Epithelial cell of prostate (primary cell): ENCODE measurements at places on chromosomes 16 and 17.
A peak's percentile ranks its signal among the peaks of the same experiment; 100 is the strongest.

GRCh38 chr17:64154717-64155116, 24.8 kb upstream of the ERN1 start:
- DNase-seq, result no peak

GRCh38 chr17:76076765-76077583, 2.0 kb upstream of the ZACN start:
- DNase-seq, result no peak

GRCh38 chr17:2034806-2035540, 5.0 kb downstream of the DPH1 start:
- DNase-seq, result no peak

- DNase-seq, result no peak
Observed at GRCh38 chr17:53336281-53336680, 486.4 kb upstream of the KIF2B start.

DNA sequence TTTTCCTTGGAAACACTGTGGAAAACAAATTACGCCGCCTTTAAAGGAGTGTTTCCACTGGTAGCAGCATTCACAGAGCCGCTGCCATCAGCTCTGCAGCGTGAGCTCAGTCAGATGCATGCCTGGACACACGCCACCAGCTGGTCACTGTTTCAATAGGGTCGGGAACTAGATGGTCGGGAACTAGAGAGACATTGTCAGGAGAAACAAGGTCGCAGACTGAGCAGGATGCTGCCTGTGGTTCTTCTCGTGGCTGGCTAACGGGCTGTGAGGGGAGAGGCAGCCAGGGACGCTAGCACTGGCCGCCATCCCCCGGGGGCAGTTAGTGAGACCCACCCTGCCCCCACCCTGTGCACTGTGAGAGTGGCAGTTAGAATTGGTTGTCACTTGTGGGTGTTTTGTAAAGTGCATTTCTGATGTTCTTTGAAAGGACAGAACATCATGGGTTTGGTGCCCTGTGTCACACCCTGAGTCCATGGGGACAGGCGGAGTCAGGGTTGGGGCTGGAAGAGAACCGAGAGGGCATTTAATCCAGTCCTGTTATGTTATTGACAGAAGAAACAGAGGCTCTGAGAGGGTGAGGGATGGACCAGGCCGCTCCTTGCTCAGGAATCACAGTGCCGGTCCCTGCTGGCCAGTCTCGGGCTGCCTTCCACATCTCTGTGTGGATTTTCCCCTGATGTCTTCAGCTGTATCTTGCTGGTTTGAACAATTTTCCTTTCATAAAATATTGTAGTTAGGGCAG, 86.3 kb downstream of the SPECC1 start:
- no peak for DNase-seq

DNA sequence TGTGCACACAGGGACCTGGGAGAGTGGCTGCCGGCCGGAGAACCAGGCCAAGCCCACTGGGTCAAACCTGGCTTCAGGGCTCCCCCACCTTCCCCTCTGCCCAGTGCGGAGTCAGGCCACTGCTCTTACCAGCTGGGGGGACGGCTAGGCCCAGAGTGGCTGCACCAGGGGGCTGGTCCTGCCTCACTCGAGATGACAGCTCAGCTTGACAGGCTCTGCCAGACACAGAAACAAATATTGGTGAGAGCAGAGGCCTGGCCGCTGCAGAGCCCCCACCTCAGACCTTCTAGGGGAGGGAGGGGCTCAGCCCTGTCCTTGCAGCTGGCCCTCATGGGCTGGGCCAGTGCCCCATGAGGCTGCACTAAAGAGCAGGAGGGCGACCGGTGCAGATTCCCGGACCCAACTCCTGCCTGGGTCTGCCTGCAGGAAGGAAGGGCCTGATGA, 4.5 kb downstream of the NUDT16L1 start:
- DNase-seq, result no peak

DNA sequence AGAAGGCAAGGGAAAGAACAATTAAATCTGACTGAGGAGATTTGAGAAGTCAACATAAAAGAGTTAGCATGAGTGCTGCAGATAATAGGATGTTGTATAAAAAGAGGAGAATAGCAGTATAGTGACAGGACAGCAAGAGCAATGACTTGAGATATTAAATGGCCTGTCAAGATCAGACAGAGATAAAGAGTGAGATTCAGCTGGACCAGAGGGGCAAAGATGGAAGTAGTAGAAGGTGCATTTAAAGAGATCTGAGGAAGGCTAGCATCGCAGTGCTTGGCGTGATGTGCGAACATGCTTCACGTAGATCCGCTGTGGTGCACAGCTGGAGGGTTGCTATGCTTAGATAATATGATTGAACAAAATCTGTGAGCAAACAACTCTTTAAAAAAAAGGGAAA, 1422.6 kb upstream of the CDH8 start:
- DNase-seq, result no peak

GRCh38 chr16:82033006-82033405, 2.0 kb upstream of the HSD17B2 start:
- DNase-seq, result no peak

- DNase-seq, result no peak
Observed at GRCh38 chr17:48374650-48375230, 55.3 kb downstream of the SKAP1 start.

GRCh38 chr17:37818689-37819088, 73.8 kb upstream of the HNF1B start:
- DNase-seq, result peak; percentile 83

DNA sequence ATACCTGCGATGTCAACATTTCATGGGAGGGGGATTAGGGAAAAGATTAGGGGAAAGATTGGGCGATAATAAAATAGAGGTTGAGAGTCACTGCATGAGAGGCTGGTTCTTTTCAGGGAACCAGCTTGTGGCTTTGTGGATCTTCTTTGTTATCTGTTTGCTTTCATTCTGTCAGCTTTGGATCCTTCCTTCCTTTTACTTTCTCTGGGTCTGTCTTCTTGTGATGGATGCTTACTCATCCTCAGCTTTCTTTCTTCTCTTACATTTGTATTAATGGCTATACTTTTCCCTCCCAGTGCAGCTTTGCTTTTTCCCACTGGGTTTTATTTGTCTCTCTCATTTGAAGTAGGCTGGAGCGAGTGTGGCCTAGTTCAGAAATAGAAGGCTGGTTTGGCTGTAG, 47.1 kb downstream of the RPTOR start:
- DNase-seq, result no peak

- no peak for DNase-seq
Observed at GRCh38 chr17:81095383-81095762, 60.4 kb downstream of the BAIAP2 start.

GRCh38 chr16:80300456-80300855, 240.3 kb upstream of the DYNLRB2 start:
- DNase-seq, result no peak

DNA sequence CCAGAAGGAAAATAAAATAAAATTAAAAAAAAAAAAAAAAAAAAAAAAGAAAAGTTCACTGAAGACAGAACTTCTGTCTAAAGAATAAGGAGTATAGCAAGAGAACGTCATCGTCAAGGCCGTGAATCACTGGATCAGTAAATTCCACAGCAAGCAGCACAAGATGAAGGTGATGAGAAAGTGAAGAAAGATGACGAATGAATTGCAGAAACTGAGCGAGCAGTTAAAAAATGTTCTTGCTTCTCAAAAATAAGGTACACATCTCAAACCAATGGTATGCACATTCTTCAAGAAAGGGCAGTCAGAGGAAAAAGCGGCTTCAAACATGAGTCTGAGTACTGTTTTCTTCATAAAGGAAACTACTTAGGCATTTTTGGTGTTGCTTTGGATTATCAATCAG, 104.7 kb downstream of the SMG6 start:
- no peak for DNase-seq

- DNase-seq, result no peak
Observed at GRCh38 chr16:3086596-3087242, 12.4 kb downstream of the ZSCAN10 start.

- DNase-seq, result peak; percentile 74
Observed at GRCh38 chr16:53041320-53042051, 11.2 kb downstream of the CHD9NB start.

DNA sequence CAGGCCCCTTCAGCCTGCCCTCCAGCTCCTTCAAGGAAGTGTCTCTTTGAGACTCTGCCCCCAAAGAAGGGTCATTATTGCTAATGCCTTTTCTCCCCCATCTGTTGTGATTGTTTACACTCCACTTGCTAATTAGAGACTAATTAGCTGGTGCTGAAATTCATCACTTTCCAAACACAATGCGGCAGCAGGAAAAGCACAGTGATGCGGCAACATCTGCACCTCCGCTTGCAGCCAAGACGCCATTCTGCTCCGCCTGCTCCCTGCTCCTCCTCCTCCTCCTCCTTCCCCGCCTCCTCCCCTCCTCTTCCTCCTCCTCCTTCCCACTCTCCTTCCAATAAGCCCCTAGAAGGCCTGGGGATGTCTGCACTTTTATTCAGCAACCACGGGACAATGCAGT, 110.5 kb downstream of the SDK2 start:
- DNase-seq, result no peak

GRCh38 chr16:5003211-5003610, 30.5 kb downstream of the NAGPA start:
- DNase-seq, result no peak

GRCh38 chr17:39756380-39757079, 18.8 kb downstream of the GRB7 start:
- no peak for DNase-seq

DNA sequence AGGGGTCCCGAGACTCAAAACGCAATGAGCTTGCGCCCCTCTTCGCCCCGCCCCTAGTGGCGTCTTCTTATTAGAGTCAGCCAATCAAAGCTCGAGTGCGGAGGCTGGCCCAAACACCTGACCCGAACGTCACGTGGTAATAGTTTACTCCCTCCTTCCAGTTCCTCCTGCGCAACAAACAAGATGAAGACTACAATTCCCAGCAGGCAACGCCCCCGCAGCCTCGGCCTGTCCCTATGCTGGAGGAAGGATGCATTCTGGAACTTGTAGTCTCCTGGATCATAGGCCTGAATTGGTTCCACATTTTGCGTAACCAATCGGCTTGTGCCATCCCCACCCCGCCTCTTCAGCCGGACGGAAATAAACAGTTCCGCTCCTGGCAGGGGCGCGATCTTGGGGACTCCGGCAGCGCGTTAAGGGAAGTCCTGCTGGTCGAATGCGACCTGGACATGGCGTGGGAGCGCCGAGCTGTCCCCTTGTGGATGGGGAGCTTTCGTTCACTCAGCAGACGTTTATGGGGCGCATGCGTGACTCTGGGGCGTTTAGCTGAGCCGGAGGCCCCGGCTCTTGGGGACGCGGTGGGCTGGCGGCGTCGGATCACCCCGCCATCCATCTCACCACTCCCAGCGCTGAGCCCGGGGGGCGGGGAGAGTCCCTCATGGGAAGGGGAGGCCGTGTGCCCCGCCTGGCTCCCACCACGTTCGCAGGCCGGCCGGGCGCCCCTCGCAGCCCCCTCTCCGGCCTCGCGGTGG, at the start of gene WBP2:
Gene WBP2, minus strand, starts transcription at position 26 of the 752 bp plus-strand sequence. CDS start 38 bp downstream, outside the sequence.
- DNase-seq, result peak; percentile 99

DNA sequence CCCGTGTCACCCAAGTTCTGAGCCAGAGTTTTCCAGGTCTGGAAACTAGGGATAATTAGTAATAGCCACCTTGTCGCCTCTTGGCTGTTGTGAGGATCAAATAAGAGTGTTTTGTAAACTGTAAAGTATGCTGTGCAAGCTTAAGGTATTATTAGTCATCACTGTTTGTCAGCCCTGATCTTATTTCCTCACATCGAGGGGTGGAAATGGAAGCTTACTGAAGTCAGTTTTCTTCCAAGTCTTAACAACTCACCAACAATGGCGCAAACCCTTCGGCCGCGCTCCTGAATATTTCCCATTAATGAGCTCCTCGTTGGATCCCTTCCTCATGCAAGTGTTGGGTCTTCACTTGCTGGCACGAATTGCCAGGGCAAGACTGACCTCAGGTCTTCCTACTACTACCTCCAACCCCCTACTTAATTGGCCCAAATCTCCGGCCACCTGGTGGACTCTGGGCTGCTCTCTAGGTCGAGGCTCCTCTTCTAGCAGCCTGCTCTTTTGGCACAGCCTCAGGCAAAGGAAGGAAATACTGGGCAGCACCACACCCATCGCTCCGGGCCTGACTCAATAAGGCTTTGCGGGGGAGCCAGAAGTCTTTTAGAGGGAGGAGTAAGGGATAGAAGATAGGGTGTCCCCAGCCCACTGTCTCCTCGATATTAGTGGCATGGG, 885 bp upstream of the SLC35B1 start:
- DNase-seq, result no peak

GRCh38 chr16:80319181-80319580, 221.6 kb upstream of the DYNLRB2 start:
- DNase-seq, result no peak

- no peak for DNase-seq
Observed at GRCh38 chr16:49436181-49436580, 62.6 kb downstream of the C16orf78 start.

DNA sequence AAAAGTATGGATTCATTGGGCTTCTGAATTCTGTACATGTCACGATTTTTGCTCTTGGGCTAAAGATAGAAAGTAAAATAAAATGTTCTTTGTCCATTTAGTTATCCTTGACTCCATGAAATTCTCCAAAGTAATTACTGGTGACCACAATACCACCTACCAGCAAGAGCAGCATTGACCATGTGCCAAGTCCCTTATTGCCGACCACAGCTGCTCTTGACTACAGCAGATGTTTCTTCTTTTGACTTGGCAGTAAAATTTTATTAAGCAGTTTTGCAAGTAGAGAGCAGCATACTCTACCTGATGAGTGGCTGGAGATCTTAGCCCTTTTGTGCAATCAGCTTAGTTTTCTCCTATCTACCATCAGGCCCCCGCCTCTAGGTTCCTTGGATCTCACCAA, 152.2 kb upstream of the TBX2 start:
- no peak for DNase-seq

DNA sequence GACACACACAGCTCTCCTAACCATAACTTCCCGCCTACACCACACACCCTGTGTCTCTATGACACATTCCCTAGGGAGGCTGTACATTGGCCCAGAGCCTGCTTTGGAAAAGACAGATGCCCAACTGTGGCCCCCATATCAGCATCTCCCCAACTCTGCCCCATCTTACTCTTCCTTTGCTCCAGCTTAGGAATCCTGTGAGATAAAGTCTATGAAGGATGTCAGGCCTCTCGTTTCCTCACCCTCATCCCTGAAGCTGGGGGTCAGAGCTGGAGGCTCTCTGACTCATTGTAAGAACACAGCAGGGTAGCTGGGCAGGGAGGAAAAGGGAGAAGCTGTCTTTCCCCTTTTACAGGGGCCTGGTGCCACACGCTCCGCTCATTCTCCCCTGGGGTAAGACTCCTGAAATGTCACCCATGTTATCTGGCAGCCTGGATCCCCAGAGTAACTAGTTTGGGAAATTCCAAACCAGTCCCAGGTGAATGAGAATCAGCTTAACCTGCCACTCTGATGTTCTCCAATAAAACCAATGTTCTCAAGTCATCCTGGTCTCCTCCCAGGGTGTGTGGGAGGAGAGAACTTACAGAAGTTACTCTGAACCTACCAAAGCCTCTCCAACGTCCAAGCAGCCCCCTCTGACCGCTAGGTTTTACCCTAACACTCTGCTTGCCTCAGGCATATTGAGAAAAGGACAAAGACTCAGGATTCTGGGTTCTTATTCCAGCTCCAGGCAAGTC, 2.8 kb downstream of the RAPGEFL1 start:
- DNase-seq, result no peak

DNA sequence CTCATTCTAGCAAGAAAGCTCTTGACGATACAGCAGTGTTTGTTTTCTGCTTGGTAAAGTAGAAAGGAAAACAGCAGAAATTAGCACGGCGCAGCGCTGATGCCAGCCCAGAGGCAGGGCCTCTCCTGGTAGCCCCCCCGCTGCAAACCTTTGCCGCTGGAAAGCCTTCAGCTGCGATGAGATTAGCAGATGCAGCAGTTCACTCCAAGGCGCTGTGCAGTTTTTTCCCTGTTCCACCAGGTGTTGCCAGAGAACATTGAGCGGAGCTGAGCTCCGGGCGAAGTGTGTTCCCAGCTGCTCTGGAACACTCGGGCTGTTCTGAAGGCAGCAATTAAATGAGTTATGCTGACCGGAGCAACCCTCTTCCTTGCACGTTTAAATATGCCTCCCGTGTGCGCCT, 72.5 kb downstream of the RBFOX1 start:
- no peak for DNase-seq
